ENCODE measurements at places on chromosomes 1 and 21. TPM values are rescaled to one million over a fixed set of nuclear protein-coding genes. Genes with fewer than 3 reads are reported as not detected.

CD53 gene
- total RNA-seq, result not detected

KCNJ10 gene
- total RNA-seq, result 0.09 TPM

RUNX1 gene
- total RNA-seq, result 7.3 TPM

FCRL1 gene
- total RNA-seq, result not detected

KLHDC8A gene
- total RNA-seq, result 0.36 TPM

NHLH2 gene
- 0.29 TPM for total RNA-seq

ABCA4 gene
- 2.0 TPM for total RNA-seq

GRCh38 chr1:21594935-21595897, 73.9 kb downstream of the RAP1GAP start:
- H3K27ac ChIP-seq, result no peak overlapping the region
- no peaks in the 10 kb centered on the region for H3K4me1 ChIP-seq
- no peak for DNase-seq
- H3K4me3 ChIP-seq, result no peak overlapping the region

GRCh38 chr1:240337781-240338180, 246.1 kb downstream of the FMN2 start:
- no peak overlapping the region for H3K27ac ChIP-seq
- DNase-seq, result no peak
- H3K36me3 ChIP-seq, result no peaks in the 10 kb centered on the region
- no peak overlapping the region for H3K4me3 ChIP-seq

- no peak for DNase-seq
- peaks cover 42% of the 10 kb centered on the region for H3K4me1 ChIP-seq
- H3K36me3 ChIP-seq, result no peaks in the 10 kb centered on the region
- H3K27me3 ChIP-seq, result no peaks in the 10 kb centered on the region
Observed at GRCh38 chr21:38802050-38803026, 3.4 kb upstream of the ETS2 start.

DNA sequence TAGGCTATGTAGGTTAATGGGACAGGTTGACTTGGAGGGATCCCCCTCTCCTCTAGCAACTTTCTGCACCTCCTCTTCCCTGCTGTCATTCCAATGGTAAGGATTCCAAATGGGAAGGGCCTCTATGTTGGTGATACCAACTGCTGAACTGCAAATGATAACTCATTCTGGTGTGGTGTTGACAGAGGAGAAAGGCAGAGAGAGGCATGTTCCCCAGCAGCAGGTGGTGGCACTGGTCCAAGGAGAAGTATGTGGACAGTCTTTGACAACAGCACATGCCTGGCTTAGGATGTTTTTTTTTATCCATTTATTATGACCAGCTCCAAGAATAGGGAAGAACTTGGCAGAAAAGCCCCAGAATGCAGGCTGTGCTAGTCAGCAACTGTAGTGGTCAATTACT, 19.6 kb upstream of the SPAG17 start:
- no peak overlapping the region for H3K4me3 ChIP-seq
- H3K36me3 ChIP-seq, result no peaks in the 10 kb centered on the region
- no peak for DNase-seq
- no peak overlapping the region for H3K27ac ChIP-seq
- no peaks in the 10 kb centered on the region for H3K27me3 ChIP-seq

- peaks cover 38% of the 10 kb centered on the region for H3K27me3 ChIP-seq
- no peaks in the 10 kb centered on the region for H3K36me3 ChIP-seq
- H3K4me1 ChIP-seq, result no peaks in the 10 kb centered on the region
- H3K4me3 ChIP-seq, result no peak overlapping the region
Observed at GRCh38 chr1:38088791-38089190, 42.2 kb upstream of the POU3F1 start.

DNA sequence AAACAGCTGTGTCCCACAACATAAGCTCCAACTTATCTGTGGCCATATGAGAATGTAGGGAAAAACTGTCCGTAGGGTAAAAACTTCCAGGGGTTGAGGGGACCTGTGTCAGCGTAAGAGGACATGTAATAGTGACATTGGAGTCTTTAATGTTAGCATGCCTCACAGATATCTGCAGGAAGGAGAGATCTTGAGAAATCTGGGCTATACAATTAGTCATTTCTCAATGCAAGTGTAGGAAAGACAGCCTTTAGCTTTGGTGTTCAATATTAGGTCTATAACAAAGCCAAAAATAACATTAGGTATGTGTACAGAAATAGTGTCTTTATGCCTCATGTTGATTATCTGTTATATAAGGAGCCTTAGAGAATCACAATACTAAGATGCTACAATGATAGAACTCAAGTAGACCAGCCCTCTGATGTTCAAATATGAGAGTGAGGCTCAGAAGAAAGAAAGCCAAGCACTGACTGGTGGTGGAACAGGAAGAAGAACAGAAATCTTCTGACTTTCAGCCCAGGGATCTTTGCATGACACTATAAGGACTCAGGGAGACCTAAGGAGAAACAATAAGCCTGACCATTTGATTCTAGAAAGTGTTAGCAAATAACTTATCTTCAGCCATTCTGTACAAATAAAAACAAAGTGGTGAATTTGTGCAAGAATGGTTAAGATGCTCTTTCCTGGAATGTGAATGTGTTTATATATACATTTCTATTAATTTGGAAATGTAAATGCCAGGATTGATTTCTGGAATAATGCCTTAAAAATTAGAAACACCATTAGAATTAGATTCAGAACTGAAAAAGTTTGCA, 152.6 kb downstream of the ZC3H11B start:
- no peak overlapping the region for H3K27ac ChIP-seq
- H3K27me3 ChIP-seq, result no peaks in the 10 kb centered on the region
- DNase-seq, result no peak
- H3K4me3 ChIP-seq, result no peak overlapping the region

- H3K4me1 ChIP-seq, result peaks cover 20% of the 10 kb centered on the region
- peaks cover 4% of the 10 kb centered on the region for H3K36me3 ChIP-seq
- peak overlapping the region; percentile 89 for H3K4me3 ChIP-seq
- H3K27ac ChIP-seq, result peak overlapping the region; percentile 86
- DNase-seq, result no peak
Observed at GRCh38 chr1:44212355-44213221, 683 bp upstream of the DMAP1 start.

GRCh38 chr1:69070660-69071373, 496.9 kb upstream of the LRRC7 start:
- DNase-seq, result no peak
- H3K27me3 ChIP-seq, result no peaks in the 10 kb centered on the region
- peaks cover 6% of the 10 kb centered on the region for H3K36me3 ChIP-seq
- H3K27ac ChIP-seq, result no peak overlapping the region

DNA sequence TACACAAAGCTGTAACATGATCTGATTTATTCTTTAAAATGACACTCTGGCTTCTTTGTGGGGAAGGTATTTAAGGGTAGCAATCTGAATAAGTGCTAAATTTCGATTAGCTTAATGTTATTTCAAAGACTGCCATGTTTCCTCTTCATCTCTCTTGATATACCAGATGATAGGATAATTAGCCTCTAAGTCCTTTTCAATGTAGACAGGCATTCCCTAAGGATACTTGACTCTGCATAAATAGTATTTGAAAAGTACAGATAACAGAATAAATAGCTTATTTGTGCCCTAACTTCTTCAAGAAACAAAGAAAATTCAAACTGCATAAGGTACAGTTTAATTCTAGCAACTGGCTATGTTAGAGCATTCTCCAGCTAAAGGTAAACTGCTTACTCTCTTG, 46.2 kb downstream of the ARHGAP29 start:
- H3K27me3 ChIP-seq, result no peaks in the 10 kb centered on the region
- peaks cover 4% of the 10 kb centered on the region for H3K36me3 ChIP-seq
- H3K4me1 ChIP-seq, result no peaks in the 10 kb centered on the region
- DNase-seq, result no peak
- H3K4me3 ChIP-seq, result no peak overlapping the region

DNA sequence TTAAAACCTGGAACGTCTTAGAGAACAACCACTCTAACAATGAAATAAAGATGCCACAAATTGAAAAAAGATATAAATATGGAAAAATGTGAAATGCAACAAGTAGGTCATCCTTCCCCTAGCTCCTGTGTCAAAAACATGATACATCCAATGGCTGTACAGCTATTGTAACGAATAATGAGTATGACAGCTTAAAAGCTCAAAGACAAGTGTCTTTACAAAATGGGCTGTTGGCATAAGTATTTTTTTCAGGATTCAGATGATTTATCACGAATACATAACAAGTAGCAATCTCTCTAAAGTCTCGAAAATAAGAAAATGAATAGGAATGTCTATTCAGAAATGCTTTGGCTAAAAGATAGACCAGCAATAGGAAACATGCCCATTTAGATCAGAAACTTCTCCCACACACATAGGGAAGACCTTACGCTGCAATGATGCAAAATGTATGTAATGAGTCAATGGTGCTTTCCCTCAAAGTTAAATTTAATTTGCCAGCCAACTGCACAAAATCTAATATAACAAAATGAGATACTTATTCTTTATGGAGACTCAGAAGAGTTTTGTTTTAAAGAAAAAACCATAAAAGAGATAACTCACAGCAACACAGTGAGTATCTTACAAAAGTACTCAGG, 8.3 kb downstream of the TGFBR3 start:
- no peaks in the 10 kb centered on the region for H3K36me3 ChIP-seq
- no peak for DNase-seq
- no peak overlapping the region for H3K27ac ChIP-seq
- H3K4me1 ChIP-seq, result peaks cover 5% of the 10 kb centered on the region
- H3K4me3 ChIP-seq, result no peak overlapping the region

- H3K36me3 ChIP-seq, result no peaks in the 10 kb centered on the region
- DNase-seq, result peak; percentile 73
- peaks cover 14% of the 10 kb centered on the region for H3K27me3 ChIP-seq
Observed at GRCh38 chr1:206106328-206107167, 10.6 kb downstream of the AVPR1B start.

DNA sequence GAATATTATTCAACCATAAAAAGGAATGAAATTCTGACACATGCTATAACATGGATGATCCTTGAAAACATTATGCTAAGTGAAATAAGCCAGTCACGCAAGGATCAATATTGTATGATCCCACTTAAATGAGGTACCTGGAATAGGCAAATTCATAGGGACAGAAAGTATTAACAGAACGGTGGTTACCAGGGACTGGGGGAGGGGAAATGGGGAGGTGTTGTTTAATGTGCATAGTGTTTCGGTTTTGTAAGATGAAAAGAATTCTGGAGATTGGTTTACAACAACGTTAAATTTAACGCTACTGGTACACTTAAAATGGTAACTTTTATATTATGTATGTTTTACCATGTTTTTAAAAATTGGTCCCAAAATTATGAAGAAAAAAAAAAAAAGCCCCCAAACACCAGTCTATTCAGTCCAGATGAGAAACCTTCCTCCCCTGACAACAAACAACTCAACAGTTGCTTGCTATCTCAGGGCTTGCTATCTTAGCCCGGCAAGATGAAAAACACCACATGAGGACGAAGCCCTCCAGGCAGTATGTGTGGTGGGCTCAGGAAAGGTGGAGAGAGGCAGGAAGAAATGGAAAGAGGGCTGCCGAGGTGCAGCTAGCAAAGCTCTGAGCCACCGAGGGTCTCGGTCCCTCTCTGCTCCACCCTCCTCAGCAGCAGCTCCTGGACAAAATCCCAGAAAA, 8.5 kb downstream of the NUAK2 start:
- peak overlapping the region; percentile 95 for H3K27ac ChIP-seq
- no peak for DNase-seq
- no peaks in the 10 kb centered on the region for H3K27me3 ChIP-seq
- peaks cover 36% of the 10 kb centered on the region for H3K4me1 ChIP-seq

DNA sequence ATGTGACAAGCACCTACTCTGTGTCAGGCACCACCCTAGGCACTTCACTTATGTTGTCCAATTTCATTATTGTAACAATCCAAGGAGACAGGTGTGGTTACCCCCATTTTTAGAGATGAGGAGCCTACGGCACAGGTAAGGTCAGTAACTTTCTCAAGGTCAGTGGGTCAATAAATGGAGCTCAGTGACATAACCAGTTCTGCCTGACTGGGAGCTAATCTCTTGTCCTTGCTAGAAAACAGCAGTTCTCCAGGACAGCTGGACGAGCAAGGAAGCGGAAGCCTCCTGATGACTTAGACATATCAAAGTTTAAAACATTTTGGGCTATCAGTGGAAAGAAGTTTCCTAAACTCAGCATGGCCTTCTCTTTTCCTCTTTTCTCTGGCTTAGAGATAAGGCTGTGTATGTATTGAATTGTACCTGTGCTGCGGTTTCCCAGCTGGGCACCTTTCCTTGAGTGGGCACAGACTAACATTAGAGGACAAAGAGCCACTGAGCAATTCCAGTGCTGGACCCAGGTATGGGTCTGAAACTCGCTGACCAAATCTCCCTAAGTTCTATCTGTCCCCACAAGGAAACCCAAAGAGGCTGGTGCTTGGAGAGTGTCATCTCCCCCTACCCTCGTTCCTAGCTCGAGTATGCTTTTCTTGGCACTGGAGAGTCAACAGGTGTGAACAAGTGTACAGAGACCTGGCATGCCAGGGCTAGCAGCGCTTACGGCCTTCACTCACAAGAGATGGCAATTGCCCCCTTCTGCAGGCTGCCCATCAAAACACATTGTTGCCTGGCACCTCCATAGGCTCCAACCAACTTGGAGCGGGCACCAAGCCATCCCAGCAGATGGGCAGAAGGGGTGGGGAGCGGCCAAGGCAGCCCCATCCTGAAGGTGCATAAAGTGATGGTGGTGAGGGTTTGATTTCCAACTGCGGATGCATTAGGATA, 456.1 kb upstream of the PROX1 start:
- H3K36me3 ChIP-seq, result no peaks in the 10 kb centered on the region
- H3K4me3 ChIP-seq, result no peak overlapping the region
- H3K4me1 ChIP-seq, result no peaks in the 10 kb centered on the region
- no peak for DNase-seq

DNA sequence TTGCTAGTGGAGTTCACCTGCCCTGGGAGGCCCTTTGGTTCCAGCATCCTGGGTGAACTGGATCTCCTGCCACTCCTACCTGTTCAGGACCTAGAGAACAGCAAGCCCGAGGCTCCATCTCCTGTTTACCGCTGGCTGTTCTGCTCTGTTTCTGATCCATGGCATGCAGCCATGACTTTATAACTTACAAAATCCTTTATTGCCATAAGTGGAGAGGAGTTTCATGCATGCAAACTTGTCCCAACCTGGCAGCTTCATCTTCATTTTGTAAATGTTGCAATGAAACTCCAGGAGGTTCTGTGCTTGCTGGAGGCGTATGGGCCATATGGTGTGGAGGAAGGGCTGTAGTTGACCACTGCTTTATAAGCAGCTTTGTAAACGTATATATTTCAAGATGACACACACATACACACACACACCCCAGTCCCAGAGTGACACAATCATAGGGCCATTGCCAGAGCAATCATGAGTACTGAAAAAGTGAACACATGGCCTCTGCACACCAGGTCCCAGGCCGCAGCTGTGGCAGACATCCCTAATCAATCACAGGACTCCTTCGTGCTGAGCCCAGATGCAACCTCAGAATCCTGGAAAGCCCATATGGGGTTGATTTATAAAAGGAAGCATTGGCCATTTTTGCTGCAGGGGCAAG, 69.0 kb downstream of the UBIAD1 start:
- no peak overlapping the region for H3K4me3 ChIP-seq
- peaks cover 16% of the 10 kb centered on the region for H3K4me1 ChIP-seq
- H3K27me3 ChIP-seq, result peaks cover 33% of the 10 kb centered on the region
- H3K27ac ChIP-seq, result no peak overlapping the region
- no peaks in the 10 kb centered on the region for H3K36me3 ChIP-seq
- DNase-seq, result no peak

Data from progenitor cell of endocrine pancreas (in vitro differentiated cells).